ENCODE measurements at places on chromosomes 11 and 22.
A peak's percentile ranks its signal among the peaks of the same experiment; 100 is the strongest.

DNA sequence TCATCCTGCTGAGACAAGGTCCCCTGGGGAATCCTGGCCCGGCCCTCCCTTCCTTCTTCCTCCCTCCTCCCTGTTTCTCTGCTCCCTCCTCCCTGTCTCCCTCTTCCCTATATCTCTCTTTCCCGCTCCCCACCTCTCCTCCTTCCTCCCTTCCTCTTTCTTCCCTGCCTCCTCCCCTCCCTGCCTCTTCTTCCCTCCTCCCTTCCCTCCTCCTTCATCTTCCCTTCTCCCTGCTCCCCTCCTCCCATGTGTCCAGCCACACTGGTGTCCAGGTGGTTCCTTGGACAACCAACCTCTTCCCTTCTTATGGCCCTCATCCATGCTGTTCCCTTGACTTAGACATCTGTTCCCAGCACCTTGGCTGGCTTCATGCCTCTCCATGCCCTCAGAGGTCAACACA lies 258.1 kb downstream of the MN1 start:
- DNase-seq, result no peak

DNA sequence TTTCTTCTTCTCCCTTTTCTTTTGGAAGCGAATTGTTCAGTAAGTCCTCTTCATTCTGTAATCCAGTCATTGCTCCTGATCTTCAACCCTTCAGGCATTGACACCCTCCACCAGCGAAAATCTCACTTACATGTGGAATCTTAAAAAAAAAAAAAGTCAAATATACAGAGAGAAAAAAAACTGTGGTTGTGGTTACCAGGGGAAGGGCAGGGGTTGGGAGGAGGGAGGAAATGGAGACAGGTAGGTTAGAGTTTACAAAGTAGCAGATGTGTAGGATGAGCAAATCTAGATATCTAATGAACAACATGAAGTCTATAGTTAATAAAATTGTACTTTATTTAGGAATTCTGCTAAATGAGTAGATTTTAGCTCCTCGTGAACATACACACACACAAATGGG lies 17.7 kb upstream of the TMEM123 start:
- no peak for DNase-seq

DNA sequence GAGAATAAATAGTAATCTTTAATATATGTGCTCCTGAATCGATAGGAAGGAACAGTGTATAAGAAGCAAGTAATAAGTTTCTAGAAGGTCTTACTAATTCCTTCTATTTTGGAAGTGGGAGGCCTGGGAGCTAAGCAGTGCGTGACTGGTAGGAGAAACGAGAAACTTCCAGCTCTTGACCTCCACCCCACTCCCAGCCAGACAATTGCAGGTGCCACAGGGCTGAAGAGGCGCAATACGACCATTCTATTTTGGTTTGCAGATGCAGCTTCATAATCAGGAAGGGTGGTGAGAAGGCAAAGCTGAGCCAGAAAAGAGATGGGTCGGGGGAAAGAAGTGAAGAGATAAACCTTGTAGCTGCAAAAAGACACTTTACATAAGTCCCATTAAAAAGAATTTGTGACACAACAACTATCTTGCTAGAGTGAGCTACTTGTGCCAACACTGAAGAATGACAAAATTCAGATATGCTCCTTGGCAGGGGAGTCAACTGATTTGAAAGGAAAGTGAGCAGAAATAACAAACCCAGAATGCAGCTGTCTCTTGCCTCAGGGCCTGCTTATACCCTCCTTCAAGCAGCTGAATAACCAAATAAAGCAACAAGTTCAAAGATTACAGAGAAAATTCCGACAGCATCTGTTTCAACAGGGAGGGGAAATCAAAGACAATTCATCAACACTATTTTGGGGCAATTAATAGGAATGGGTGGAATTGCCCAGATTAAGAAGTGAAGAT lies 35.1 kb downstream of the GRIA4 start:
- no peak for DNase-seq

DNA sequence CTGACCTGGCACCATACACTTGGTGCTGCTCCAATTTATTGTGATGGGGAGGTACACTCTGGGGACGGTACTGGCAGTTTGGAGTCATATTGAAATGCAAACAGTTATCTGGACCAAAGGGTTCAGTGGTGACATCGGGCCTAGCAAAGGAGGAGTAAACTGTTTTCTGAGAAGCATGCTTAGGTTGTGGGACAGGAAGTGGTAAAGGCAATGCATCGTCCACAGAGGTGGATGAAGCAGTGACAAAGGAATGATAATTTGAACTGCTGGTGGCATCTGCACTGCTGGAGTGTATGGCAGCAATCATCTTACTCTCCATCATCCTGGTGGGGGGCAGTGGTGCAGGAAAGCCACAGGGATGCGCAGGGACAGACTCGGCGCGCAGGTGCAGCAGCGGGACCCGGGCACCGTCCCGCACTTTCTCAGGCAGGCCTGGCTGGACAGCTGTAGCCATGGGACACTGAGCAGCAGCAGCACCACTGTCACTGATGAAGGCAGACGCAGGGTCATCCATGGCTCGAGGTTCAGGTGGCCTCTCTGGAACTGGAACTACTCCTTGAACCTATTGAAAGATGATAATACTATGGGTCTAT lies 28.0 kb upstream of the TP53AIP1 start:
- DNase-seq, result no peak

DNA sequence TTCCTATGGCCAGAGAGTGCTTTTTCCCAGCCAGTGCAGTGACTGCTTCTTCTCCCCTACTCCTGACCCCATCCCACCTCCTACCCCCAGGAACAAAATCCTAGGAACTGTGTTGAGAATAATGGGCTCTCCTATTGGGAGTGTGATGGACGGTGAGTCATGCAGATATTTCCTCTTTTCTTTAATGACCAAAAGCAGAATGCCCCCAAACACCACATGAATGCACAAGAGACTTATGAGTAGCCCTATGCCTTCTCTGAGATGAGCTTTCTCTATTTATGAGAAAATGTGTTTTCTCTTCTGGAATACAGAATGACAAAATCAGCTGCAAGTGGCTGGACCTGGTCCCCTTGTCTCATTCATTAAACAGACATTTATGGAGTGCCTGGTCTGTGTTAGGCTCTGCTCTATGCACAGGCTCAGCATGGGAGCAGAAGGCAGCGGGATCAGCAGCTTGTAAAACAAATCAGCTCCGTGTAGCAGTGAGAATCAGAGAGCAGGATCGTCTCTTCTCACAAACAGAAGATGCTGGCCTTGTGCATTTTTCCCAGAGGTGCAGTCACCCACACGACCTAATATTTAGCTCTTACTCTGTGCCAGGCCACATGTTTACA lies 47.5 kb upstream of the GALNT18 start:
- DNase-seq, result no peak

GRCh38 chr11:33534575-33534974 lies 166.1 kb downstream of the C11orf91 start:
- no peak for DNase-seq

- DNase-seq, result peak; percentile 95
Observed at GRCh38 chr11:96155627-96156378, 187.2 kb downstream of the MAML2 start.

DNA sequence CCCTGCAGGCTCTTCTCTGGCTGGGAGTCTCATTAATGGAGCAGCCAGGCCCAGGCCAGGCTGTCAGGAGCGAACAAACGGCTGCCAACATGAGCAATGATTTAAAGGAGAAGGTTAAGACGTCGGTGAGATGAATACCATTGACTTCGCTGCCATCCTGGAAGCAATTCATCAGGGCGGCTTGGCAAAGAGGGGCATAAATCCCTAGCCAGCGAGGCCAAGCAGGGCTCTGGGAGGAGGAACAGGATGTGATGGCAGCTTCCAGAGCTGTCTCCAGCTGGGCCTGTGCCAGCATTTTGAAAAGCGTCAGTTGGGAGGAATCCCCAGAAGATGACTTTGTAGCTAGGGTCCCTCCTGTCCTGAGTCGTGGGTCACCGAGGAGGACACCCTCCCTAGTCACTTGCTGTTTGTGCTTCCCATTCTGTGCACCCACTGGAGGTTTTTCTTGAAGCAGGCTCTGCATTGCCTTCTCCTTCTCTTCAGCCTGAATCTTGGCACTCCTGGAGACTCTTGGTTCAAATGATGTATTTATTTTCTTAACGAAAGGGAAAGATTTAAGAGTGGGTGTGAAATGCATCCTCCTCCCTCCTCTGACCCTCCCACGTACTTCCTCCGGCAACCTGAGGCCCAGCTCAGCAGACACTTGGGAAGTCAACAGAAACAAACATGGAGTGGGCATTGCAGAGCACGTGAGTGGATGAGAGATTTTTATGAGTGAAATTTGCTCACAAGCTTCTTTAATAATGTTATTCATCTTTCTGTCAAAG lies 476.3 kb upstream of the CADM1 start:
- DNase-seq, result no peak

DNA sequence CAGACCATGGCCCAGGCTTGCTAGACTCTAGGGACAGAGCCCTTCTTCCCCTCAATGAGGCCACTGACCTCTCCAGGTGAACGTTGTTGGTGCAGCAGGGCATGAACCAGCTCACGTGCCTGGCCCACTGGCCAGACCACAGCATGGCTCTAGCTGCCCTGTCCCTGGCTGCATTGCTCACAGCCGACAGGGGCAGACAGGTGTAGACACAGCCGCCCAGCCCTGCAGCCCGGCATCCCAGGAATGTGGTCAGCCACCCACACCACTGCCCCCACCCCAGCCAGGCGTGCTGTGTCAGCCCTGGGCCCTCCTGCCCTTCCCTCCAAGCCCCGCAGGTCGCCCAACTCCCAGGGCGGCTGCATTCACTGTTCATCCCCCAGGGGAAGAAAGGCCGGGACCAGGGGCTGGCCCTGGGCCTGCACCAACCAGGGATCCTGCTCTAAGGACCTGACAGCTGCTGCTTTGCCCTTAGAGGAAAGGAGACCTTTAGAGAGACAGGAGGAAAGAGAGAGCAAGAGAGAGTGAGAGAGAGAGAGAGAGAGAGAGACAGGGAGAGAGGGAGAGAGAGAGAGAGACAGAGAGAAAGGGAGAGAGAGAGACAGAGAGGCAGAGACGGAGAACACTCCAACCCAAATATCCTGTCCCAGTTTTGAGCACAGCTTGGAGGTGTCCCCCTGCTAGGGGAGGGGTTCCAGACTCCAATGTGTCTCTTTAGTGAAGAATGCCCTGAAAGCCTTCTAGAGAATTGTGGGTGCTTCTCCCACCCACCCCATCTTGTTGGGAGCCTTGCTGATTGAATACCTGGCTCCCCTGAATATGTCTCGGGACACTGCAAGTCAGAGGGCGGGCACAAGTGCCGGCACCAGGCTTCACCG lies 44.2 kb upstream of the LINC01488 start:
- no peak for DNase-seq

GRCh38 chr11:65427691-65428577 lies 5.3 kb downstream of the NEAT1 start:
- DNase-seq, result no peak

DNA sequence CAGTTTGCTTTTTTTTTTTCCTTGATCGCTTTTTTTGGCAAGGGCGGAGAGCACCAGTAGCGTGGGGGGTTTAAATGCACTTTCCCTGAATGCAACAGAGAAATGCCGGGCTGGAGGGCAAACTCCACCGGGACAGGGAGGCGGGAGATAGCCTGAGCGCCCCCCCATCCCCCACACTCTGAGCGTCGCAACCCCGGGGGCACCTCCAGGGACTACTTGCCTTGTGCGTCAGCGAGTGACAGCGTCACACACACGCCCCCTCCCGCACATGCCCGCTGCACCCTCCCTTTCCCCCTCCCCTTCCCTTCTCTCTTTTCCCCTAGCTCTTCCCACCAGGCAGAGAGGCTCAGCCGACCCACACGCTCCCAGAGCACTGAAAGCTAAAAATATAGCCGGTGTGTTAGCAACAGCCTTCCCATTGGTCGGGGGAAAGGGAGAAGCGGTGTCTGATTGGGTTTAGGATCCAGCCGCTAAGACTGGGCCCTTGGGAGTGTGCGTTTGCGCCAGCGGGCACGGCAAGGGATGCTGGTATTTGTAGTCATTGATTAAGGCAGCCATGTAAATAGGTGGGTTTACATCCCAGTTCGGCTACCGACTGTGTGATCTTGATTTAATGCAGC lies 1.7 kb upstream of the TOB2 start:
- peak; percentile 100 for DNase-seq

GRCh38 chr11:117426941-117427340 lies 99.3 kb downstream of the CEP164 start:
- DNase-seq, result no peak

- no peak for DNase-seq
Observed at GRCh38 chr11:1708716-1709115, 11.7 kb downstream of the KRTAP5-6 start.

GRCh38 chr22:46674367-46674781 lies 54.2 kb downstream of the GRAMD4 start:
- DNase-seq, result peak; percentile 95

DNA sequence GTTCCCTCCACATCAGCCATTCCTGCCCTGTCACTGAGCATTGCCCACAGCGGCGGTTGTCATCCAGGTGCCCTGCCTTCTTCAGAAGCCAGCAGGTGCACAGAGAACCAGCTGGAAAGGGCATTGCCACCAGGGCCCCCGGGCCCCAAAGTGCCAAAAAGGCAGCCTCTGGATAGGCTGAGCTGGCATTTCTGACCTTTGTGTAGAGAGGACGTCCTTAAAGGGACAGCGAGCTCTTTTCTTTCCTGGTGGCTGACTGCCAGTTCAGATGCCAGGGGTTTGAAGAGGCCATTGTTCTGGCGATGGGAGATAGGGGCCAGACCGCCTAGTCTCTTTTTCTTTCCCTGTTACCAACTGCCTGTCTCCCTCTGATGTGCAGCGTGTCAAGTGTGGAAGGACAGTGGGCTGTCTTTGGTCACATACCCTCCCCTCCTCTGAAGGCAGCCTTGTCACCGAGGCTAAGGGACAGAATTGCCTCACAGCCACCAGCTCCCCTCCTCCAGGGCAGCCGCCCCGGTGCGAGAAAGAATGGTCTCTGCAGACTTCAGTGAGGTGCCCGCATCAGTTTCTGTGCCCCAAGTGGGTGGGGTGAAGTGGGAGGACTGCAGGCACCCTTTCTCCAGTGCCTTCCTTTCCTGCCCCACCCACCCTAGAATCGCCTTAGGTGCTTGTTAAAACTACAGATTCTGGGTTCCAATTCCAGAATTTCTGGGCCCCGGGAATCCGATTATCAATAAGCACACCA lies 109.6 kb downstream of the SCN3B start:
- no peak for DNase-seq

DNA sequence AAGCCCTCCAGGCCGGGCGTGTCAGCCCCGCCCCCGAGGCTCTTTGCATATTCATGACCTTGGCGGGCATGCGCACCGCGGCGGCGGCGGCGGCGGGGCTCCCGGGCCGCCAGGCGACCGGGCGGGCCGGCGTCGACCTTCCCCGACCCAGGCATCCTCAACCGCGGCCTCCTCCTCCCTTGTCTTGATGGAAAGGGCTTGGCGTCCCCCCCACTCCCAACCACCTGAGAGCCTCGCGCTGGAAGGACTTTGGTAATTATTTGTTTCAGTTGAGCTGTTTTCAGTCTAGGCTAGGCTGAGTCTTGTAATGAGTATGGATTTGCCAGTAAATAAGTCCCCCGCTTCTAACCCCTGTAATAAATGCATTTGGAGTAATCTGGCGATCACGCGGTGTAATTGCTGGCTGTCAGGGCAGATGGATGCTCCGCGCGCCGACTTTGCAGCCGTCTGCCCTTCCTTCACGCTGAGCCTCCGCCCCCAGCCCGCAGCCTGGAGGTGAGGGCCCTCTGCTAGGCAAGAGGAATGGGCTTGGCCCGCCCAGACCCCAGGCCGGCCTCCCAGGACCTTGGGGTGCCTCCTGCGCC lies 25.2 kb downstream of the FLRT1 start:
- DNase-seq, result no peak

Data from dermis microvascular lymphatic vessel endothelial cell (primary cell).